Cardiac fibroblast (primary cell): ENCODE measurements at places on chromosomes 5 and 9.
A peak's percentile ranks its signal among the peaks of the same experiment; 100 is the strongest.

DNA sequence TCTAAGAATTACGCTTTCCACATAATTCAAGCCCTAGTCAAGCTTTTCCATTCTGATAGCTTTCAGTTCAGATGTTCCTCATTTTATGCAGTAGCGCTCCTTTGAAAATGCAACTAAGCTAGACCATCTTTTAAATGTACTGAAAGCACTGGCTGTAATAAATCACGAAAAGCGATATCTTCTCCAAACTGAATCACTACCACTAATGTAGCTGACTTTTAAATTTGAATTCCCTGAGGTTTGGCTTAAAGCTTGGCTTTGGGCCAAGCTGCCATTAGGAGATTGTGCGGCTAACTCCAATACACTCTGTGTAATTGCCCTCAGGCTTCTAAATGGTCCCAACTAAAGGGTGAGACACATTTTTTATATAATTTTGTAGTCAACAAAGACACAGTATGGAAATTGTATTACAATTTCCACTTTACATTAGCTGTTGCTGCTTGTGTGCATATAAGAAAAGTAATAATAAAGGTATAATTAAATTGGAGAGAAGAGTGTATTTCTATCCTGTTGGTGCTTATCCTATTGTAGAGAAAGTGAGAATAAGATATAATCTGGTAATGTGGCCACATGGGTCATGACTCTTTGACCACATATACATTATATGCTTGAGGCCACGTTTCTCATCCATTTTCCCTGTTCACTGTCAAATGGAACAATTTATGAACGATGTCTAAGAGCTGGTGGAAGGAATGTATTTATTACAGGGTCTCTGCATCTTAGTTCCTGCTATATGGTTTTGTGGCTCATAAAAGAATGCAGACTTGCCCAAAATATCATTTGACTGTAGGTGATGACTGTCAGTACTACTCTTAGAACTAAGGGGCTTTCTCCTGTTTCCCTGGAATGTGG lies 118.7 kb upstream of the TAF11L2 start:
- DNase-seq = peak; percentile 15

DNA sequence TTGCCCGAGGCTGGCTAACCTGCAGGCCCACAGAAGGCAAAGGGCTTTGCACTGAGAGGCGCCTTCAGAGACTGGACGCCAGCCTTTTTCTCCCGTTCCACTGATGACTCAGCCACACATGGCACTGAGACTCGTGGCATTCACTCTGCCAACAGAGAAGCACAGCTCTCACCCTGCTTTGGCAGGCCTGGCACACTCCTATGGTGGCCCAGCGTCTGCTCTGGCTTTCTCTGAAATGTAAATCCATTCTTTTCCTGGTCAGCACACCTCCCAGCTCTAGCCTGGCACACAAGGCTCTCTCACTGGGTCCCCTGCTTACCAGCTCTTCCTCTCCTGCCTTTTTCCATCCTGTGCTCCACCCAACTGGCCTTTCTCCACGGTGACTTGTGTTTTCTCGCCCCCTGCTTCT lies 5.9 kb upstream of the MELK start:
- peak; percentile 31 for DNase-seq

- no peak for DNase-seq
Measured at GRCh38 chr9:99867536-99867935, 38.9 kb upstream of the STX17 start.

DNA sequence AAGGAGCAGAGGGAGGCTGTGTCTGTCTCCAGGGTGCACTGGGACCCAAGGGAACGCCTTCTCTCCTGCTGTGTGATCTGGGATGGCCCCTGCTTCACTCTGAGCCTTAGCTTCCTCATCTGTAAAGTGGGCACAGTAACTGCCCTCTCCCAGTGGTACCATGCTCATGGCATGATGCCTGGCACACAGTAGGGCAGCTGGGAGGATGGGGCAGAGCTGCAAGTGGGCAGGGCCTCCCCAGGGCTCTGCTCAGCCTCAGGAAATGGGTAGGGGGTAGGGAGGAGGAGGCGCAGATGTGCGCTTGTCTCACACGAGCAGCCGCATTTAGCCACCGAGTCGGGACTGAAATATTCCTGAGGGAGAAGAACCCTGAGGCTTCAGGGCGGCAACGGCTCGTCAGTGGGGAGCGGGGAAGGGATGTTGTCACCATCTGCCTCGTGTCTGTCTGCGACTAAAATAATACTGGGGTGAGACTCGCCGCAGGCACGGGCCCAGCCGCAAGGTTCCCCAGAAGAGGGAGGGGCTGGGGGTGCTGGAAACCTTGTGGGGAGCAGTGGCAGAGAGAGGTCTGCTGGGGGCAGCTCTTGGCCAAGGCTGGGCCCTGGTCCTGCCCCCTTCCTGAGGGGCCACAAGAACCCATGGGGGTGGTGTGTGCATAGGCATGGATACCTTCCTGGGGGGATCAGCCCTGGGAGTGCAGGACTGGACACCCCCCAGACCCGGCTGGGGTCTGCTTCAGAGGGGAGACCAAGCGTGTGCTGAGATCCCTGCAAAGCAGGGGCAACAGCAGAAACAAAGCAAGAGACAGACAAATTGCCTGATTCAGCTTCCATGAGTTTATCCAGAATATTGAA lies 55.2 kb upstream of the PSD2 start:
- DNase-seq = no peak

DNA sequence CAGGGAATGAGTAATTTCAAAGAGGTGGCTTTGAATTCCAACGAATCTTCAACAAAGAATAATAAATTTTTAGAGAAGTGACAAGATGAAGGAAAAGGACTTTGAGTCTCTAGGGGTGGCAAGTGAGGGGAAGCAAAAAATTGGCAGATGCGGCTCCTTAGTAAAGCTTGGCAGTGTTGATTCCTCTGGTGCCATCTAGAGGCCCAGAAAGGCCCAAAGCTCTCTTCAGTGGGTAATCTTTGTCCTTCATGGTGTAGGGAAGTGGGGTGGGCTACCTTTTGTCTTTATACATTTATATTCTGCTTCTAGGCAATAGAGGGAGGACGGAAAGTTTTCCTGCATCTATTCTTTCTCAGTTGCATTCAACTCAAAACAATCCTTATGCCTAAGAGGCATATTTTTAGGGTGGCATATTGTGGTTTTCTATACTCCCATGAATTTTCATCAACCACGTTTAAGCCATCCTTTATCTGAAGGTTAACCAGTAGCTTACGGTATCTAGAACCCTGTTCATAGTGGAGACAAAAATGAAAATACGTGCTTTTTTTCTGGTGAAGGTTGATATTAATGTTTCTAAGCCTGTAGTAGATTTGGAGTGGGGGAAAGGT lies 17.5 kb upstream of the ROPN1L start:
- DNase-seq = peak; percentile 68

GRCh38 chr9:98995059-98995671 lies 51.5 kb downstream of the COL15A1 start:
- DNase-seq = peak; percentile 73

DNA sequence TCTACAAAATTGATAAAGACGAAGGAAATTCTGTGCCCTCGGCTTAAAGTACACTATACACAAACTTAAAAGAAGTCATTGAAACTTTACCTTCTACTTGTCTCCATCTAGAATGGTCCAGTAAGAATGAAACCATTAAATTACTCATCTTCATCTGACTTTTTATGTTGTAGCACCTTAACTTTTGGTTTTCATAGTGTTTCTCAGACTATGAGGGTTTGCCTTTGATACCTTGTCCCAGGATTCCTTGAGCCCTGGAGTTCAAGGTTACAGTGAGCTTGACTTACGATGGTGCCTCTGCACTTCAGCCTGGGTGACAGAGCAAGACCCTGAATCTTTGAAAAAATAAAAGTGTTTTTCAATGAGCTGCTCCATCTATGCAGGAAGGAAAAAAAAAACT lies 132.2 kb downstream of the CDC42SE2 start:
- no peak for DNase-seq

- peak; percentile 25 for DNase-seq
Measured at GRCh38 chr5:53200306-53200705, 90.7 kb upstream of the MOCS2 start.

DNA sequence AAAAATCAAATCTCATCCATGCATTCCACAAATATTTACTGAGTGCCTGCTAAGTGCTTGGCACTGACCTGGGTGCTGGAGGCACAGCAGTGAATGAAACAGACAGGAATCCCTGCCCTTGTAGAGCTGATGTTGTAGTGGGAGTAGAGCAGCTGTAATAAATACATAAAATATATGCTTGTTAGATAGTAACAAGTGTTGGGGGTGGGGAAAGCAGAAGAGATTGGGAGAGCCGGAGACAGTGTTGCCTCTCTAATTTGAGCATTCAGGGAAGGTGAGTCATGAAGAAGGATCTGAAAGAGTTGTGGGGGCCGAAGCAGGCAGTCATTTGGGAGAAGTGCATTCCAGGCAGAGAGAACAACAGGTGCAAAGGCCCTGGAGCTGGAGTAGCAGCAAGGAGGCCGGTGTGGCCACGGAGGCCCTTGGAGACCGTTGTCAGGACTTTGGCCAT lies 97.9 kb downstream of the ZNF618 start:
- peak; percentile 53 for DNase-seq

DNA sequence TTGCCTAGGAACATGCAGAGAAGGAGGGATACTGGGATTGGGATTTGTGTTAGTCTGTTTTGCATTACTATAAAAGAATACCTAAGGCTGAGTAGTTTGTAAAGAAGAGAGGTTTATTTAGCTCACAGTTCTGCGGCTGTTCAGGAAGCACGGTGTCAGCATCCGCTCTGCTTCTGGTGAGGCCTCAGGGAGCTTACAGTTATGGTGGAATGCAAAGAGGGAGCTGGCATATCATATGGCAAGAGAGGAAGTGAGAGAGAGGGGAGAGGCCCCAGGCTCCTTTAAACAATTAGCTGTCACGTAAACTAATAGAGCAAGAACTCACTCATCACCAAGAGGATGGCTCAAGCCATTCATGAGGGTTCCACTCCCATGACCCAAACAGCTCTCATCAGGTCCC lies 27.0 kb downstream of the IL12B start:
- DNase-seq = no peak

DNA sequence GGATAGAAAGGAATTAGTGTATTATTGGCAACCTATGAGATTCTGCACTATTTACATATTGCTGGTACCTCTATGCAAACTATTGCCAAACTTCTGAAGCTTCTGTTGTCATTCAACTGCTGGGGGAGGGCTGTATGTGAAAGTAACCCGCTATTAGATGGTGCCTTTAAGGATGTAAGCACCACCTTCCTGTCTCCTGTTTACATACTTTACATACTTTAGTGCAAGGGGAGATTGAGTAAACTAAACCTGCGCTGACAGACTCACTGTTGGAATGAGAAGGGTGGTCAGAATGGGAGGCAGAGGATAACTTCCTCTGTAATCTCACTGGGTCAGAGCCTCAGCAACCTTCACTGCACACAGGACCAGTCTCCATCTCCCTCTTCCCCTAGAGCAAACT lies 123.8 kb downstream of the NR3C1 start:
- no peak for DNase-seq

DNA sequence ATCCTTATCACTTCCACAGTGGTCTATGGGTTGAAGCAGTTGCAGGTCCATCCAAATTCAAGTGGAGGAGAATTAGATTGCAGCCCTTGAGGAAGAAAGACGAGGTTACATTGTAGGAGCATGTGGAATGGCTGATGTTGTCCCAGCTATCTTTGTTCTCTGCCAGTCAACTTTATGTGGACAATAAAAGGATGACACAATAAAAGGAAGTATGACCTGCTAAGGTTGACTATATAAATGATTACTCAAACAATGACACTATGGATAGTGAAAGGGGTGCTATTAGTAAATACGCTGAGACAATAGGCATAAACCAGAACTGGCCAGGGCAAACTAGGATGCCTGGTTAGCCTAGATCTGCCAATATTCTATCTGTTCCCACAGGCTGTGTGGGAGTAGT lies 12.8 kb upstream of the ZNF618 start:
- DNase-seq = no peak

DNA sequence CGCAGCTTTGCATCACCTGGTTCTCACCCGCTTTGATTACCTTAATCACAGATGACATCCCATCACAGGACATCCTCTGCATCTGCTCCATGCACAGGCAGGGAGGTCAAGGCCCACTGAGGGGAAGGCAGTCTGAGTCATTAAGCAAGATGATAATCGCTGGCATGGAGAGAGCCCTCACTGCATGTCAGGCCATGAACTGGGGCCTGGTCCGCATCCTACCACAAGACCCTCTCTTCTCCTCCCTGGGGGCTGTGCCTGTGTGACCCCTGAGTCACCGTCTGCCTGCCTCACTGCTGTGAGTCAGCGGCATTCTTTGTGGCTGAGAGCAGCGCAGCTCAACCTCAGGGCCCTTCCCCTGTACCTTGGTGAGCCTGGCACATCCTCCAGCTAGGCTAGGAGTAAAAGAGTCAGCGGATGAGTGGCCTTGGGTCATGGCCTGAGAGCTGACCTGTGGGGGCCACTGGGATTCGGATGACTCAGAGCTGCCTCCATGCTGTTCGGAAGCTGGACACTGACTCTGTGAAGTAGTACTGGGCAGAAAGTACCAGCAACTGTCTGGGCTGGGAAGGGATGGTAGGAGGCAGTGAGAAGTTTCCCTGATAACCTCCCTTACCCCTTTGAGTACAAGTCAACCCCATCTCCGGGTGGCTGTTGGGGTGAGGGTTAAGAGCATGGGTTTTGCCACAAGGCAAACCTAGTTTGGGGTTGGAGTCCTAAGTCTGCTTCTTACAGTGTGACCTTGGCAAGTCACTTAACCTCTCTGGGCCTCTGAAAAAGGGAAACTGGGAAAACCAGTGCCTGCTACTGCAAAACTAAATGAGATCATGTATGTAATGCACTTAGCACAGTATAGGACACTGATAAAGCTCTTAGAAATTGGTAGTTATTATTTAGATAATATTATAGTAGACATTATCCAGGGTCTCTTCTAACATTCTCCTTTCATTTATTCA lies 14.6 kb upstream of the ARSI start:
- DNase-seq = peak; percentile 96

- no peak for DNase-seq
Measured at GRCh38 chr9:32399110-32399815, 14.8 kb downstream of the ACO1 start.

DNA sequence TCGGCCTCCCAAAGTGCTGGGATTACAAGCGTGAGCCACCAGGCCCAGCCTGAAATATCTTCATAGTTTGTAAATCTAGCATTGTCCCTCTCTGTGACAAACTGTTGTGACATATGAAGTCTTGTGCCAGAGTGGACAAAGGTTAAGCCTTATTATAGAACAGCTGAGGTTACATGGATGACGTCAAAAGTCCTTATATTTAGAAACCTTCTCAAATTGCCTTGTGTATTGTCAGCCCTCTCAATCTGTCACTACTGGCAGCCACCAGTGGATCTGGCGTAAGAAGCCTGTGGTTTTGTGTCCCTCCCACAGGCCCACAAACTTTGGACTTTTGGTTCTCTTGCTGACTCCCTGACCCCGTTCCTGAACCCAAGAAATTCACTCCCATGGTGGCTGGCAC lies 79.4 kb upstream of the CCDC112 start:
- peak; percentile 45 for DNase-seq

DNA sequence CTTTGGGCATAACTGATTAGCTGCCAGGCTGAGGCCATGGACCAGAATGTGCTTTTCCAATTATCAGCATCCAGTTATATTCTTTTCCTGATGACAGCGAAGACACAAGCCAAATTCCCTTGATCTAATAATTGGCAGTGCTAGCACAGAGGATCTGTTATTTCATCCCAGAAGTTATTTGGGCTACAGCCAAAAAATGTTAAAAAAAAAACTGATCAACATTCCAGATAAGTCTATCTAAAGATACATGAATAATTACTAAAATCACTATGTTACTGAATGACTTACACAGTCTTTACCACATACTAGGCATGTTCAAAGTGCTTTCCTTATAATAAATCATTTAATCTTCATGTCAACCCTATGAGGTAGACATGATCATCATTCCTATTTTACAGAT lies 13.5 kb upstream of the PDZD2 start:
- no peak for DNase-seq
